Nephron progenitor cell (in vitro differentiated cells): ENCODE measurements at places on chromosomes 5 and 9.

- DNase-seq = no peak
These were observed 193.6 kb downstream of the HSPA4 start for GRCh38 chr5:133245191-133246052.

DNA sequence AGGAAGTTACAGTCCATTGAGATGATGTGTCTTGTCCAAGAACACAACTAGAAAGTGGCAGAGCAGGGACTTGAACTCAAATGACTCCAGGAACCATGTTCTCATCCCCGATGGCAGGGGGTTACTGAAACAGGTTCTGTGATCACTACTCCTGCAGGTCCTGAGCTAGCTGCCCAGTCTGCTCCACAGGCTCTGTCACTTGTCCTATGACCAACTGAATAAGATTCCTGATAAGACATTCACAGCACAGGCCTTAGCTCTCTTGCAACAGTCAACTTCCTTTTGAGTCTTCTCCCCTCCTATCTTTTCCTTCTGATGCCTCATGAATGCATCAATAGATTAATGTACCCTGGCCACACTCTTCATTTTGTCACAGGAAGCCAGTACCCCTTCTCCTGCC is 109.2 kb downstream of the SH3TC2 start:
- DNase-seq = no peak

DNA sequence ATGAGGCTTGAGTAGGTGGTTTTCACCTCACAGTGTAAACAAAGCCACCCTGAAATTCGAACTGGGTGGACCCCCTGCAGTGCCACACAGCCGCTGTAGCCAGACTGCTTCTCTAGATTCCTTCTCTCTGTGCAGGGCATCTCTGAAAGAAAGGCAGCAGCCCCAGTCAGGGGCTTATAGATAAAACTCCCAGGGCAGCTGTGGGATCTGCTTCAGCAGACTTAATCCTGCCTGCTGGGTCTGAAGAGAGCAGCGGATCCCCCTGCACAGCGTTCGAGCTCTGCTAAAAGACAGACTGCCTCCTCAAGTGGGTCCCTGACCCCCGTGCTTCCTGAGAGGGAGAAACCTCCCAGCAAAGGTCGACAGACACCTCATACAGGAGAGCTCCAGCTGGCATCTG is 71.4 kb downstream of the CARTPT start:
- no peak for DNase-seq

- DNase-seq = no peak
These were observed 143.3 kb downstream of the CMYA5 start for GRCh38 chr5:79832911-79833310.

- no peak for DNase-seq
These were observed 11.4 kb upstream of the CRHBP start for GRCh38 chr5:76941442-76941841.

- no peak for DNase-seq
These were observed 48.4 kb downstream of the CCDC125 start for GRCh38 chr5:69284203-69284602.

DNA sequence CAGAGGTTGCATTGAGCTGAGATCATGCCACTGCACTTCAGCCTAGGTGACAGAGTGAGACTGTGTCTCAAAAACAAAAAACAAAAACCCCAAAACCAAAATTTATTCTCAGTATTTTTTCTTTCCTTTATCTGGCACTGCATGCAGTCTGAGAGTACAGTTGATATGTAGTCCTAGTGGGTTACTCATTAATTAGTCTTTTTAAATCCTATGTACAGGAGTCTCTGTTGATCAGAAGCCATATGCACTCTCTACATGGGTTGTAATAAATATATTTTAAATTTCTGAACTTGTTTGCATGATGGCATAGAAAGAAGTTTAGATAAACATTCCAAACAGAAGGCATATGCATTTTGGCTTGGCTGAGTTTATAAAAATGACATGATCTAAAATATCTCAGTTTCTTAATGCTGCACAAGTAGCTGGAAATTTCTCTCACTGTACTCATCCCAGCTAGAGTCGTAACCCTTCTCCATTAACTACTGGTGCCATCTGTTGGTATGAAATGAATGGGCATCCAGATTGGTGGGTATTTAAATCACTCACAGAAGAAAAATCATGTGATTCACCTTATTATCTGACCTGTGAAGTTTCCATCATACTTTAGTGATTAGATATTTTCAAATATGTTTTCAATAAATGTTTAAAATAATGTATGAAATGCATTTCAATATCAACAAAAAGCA is 284.8 kb downstream of the CTNND2 start:
- DNase-seq = no peak

DNA sequence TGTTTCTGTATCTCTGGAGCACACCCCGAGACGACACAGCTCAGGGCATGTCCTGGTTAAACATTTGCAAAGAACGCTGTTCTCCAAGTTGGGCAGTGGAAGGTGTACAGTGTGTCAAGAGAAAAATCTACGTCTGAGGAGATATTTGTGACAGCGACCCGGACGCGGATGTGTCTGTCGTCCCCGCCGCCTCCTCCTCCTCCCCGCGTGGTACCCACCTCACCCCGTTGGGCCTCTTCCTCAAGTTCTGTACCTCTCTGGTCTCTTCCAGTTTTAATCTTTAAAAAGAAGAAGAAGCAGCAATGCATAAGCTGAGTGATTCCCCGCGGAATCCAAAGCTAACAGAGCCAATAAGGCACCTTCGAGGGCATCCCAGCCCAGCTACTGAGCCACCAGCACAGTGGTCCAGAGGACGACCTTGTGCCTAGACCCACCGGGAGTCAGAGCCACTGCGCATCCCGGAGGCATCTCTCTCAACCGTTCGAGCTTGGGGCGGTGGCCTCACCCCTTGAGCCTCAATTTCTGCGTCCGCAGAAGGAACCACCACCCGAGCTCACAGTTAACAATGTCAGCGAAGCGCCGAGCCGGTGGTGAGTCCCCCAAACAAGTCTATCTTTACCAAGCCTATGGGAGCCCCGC is 467 bp downstream of the C9orf78 start:
- peak; percentile 10 for DNase-seq

- no peak for DNase-seq
These were observed 25.5 kb downstream of the ADAM19 start for GRCh38 chr5:157549954-157550549.

DNA sequence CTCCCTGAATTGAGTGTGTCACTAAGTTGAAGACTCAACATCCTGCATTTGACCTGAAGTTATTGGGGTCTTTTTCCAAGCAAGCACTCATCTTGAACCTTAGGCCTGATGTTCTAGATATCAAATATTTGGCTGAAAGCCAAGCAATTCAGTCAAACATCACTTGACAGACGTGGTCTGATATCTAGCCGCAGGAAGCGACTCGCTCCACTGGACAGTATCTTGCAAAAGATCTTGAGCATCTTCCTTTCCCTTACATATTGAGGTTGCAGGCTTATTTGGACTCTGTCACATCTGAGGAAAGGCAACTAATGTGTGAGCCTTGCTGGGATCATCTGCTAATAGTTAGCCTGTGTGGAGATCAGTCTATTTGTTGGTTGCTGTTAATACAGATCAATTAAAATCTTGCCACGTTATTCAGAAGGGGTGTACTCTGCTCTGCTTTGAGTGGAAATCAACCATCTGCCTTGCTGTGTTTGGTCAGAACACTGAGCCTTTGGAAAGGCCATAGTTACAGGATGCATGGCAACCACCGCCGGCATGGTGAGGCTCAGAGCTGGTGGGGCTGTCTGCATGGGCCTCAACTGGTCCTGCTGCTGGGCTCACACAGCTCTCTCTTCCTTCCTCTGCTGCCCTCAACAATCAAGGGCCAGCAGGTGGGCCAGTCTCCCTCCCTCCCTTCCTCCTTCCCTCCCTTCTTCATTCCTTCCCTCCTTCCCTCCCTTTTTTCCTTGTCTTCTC is 166.9 kb upstream of the KLF9 start:
- DNase-seq = no peak

- DNase-seq = no peak
These were observed 59.1 kb downstream of the GOLM1 start for GRCh38 chr9:86039991-86040860.

GRCh38 chr5:76125346-76125745 is 42.2 kb downstream of the SV2C start:
- no peak for DNase-seq

DNA sequence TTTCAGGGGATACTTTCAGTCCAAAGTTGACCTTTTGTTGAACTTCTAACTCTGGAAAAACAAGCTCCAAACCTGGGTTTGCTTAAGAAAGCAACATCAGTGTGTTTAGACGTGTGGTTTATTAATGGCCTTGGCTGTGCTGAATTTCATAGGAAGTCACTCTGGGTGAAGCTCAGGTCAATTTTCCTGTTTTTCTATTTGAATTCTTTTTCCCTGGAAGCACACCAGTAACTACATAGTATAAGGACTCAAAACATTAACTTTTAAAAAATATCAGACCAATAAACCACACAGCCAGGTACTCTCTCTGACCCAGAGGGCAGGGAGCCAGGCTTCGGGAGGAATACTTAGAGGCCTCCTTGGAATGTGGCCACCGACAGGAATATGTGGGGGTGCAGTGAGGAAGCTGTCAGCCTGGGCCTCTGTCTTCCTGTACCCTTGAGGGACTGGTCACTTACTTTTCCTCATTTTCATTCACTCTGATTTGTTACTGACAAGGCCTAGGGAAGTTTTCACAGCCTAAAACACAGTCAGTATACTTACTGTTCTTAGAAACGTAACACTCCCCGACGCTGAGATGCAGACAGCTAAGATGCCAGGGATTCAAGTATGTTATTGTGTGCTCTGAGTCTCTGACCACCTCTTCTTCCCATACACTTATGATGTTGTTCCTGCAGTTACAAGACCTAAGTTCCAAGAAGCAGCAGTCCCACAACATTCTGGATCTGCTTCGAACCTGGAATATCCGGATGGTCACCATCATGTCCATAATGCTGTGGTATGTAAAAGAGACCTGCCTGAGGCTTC is 18.9 kb downstream of the SLC22A5 start:
- no peak for DNase-seq

DNA sequence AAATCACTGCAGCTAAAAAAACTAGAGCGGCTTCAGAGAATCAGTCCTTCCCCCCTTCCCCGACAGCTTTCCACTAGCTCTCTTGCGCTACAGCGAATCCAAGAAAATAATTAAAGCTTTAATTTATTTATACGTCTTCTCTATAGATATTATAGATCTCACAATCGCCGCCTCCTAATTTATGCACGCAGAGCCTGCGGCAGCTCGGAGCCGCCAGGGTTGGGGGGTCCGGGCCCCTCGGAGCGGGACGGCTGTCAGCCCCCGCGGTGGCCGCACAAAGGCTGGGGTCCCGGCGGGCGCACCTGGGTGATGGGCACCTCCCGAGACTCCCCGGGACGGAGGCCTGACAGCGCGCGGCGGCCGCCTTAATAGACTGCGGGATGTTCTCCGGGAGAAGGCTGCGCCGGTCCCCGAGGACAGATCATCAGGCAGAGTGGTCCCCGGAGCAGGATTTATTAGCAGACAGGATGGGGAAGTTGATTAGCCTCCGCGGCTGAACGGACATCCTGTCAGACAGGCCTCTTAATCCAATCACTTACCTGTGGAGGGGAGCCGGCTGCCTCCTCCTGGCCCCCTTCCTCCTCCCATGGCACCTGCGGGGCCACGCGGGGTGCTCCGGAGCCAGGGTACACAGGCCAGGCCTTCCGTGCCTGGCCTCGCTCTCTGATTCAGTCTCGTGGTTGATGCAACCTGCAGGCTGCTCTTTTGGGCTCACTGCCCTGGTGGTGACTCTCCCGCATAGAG is 166.8 kb downstream of the MELK start:
- DNase-seq = peak; percentile 27

DNA sequence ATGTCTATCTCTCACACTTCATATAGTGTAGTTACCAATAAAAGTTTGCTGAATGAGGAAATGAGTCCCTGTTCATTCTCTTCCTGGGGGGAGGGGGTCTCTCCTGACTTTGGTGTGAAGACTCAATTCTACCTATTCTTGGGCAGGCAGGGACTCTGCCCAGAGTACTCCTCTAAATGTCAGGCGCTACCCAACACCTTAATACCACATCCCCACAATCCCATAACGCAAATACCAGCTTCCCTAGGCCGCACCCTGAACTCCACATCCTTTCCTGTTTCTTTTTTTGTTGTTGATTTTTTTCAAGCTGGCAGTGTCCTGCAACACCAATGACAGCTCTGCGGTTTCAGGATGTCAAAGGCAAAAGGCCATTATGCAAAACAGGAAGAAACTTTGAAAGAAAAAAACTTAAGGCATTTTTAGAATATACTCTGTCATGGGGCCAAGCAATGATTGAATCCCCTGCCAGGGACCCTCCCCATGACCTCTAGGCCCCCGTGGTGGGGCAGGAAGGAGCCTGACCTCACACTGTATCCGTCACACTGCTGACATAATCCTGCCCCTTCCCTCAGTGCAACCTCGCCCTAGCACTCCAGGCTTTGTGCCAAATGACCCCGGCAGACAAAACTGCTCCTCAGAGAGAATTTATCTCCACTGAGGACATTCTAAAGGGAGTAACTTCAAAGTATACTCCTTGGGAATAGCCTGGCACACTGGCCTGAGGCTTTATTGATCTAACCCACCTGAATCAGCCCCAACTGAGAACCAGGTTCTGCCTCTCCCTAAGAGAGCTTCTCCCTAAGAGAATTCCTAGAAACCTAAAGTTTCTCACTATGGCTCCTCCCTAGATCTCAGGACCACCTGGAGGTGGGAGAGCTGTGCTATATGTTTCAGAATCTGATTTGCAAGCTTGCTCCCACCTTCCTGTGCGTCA is 8.0 kb downstream of the B4GALT1 start:
- DNase-seq = peak; percentile 33

DNA sequence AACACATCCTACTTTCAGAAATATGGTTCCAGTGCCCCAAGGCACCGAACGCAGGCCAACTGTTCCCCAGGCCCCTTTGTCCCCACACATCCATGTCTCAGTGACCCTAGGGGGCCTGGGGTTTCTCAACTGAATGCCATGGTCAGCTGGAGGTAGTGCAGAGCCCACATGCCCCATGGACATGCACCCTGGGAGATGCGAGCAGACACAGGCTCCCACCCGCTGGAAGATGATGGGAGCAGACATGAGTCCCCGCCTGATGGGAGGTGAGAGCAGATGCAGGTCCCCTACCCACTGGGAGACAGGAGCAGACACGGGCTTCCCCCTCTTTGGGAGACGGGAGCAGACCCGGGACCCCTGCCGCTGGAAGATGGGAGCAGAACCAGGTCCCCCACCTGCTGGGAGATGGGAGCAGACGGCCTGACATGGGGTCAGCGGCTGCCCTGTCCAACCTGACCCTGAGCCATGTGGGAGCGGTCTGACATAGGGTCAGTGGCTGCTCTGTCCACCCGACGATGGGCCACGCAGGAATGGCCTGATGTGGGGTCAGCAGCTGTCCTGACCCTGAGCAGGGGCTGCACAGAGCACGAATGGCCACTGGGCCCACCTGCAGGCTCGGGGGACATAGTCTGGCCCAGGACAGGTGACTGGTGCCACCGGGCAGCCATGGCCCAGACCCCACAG is 18.4 kb downstream of the ZDHHC11B start:
- no peak for DNase-seq

DNA sequence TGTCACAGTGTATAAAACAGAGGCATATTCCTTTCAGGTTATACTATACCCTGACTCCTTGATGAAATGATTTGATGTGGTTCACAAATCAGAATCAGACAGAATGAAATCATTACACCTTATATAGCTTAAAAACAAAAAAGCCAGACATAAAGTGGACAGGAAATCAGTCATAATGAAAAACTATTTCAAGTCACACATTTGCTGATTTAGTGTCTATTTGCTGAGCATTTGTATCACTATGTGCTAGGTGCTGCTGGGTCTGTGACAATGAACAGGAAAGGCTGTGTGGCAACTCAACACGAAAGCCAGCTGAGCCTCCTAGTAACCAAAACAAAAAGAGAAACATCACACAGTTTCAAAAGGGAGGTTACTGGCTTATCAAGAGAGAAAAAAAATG is 194.0 kb downstream of the EFNA5 start:
- no peak for DNase-seq
